ENCODE measurements at places on chromosomes 1 and 21.

- DNase-seq = no peak
Observed at GRCh38 chr1:175826705-175827104, 83.3 kb upstream of the TNR start.

GRCh38 chr1:208604295-208604694, 360.1 kb upstream of the PLXNA2 start:
- DNase-seq = no peak

DNA sequence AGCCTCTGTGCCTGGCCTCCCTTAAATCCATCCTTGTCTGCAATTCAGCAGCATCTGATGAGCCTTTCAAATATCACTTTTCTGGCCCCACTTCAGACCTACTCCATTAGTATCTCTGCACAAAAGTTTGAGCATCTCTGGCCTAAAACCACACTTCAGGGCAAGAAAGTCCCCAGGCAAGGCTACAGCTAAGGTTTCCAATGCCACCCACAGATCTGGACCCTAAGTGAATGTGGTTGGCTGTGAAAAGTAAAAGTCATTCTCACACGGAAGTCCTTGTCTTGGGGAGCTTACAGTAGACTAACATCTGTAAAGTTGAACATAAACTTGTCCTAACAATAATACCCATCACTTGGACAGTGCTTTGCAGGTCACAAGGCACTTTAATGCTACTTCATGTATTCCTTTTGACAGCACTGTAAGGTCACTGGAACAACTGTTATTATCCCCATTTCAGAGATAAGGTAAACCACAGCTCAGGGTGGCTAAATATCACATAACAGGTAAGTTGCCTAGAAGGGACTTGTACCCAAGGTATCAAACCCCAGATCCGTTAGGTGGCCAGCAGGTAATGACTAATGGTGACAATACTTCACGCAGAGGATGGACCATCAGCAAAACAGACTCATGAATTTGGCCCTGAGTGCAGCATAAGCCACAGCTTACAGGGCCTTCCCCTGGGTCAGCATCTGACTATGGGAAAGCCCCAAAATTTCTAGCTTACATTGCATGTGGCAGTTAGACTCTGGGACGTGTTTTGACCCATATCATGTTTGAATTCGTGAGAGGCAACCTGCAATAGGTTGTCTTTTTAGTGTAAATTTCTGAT, 356.0 kb downstream of the HHAT start:
- no peak for DNase-seq

DNA sequence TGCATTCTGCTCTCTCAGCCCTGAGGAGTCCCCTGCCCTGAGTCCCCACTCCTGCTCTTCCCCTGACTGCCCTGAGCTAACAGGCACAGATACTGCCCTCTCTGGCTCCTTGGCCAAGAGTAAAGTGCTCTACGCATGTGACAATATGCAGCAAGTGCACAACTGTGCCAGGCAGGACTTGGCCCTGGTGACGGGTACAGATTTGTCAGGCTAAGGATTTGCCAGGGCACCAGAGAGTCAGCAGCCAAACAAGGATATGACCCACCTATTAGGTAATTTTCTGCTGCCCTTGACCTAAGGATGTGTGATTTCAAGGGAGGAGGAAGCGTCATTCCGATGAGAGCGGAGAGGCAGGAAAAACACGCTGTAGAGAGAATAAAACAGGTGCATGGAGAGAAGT, 339.0 kb downstream of the PTPRU start:
- no peak for DNase-seq

GRCh38 chr21:45844181-45844580, 137.4 kb upstream of the COL6A1 start:
- no peak for DNase-seq
